HEK293T (cell line): ENCODE measurements at places on chromosomes 3 and 15.

DNA sequence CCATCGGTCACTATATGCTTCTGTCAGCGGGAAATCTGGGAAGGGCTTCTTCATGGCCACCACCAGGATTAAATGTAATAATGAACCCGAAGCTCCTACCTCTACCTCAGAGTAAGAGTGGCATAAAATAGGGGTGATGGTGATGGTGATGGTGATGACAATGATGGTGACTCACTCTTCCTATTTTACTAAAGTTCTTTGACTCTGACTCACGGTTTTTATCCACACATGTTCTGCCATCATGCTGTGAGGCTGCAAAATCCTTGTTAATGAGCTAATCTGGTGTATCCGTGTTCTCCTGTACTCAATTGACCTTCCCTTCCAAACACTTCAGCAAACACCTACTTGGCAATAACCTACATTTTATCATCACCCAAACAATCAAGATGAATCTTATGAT lies 18.3 kb upstream of the FOXP1 start:
- no peak for DNase-seq

- no peak for DNase-seq
These were observed 54.6 kb downstream of the SPRED1 start for GRCh38 chr15:38307251-38307650.

DNA sequence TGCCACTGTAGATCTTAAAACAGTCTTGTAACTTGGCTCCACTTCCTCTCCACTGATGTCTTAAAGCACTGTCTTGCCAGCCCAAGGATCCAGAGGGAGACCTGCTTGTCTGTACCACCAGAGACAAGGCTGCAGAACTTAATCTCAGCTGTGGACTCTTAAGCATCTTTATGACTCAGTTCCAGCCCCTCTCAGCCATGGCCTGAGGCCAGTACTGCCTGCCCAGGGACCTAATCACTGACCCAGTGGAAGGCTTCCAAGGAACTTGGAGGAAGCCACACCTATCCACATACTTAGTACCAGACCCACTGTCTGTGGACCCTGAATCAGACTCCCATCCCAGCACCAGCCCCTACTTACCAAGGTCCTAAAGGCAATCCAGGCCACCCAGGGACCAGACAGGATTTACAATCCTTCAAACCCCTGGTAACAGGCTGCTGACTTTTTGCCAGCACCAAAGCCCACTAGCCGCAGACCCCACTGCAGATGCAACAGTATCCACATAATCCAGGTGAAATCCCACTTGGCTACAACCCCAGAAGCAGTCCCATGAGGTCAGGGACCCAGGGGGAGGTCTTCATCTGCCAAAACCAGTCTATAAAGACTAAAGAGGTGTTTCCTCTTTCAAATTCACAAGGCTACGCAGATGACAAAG lies 41.9 kb upstream of the PRR20G start:
- no peak for DNase-seq

GRCh38 chr15:78906316-78906620 lies 33.6 kb downstream of the MORF4L1 start:
- no peak for DNase-seq

GRCh38 chr15:87522997-87523396 lies 733.5 kb downstream of the NTRK3 start:
- DNase-seq: no peak

DNA sequence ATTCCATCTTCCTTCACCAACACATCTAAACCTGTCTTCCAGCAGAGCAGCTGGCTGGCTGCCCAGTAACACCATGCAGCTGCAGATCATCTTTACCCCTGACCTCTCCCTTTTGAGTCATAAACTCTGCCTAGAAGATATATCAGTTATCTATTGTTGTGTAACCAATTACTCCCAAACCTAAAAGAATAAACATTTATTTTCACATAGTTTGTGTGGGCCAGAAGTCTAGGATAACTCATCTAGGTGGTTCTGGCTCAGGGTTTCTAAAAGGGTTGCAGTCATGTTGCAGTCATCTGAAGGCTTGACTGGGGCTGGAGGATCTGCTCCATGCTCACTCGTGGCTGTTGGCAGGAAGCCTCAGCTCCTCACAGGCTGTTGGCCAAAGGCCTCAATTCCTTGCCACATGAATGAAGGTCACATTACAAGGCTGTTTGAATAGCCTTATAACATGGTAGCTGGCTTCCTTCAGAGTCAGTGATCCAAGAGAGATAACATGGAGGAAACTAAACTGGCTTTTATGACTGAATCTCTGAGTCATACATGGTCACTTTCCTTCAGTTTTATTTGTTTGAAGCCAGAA lies 92.8 kb downstream of the GOLIM4 start:
- DNase-seq: no peak

DNA sequence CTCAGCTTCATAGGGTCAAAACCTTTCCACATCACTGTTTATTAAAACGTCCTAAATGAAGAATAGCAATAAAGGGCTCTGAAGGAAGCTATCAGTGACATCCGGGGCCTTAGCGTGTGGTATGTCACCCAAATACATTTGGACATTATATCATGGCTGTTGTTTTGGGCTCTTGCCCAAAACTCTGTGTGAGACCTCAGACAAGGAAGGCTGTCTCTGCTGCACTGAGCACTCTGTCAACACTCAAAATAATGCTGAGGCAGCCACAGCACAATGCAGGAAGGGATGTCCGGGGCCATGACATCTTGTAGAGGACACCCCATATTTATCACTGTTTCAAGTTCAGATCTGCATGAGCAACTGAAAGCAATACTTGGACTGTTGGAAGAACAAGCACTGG lies 293.8 kb upstream of the WNT5A start:
- DNase-seq: no peak

DNA sequence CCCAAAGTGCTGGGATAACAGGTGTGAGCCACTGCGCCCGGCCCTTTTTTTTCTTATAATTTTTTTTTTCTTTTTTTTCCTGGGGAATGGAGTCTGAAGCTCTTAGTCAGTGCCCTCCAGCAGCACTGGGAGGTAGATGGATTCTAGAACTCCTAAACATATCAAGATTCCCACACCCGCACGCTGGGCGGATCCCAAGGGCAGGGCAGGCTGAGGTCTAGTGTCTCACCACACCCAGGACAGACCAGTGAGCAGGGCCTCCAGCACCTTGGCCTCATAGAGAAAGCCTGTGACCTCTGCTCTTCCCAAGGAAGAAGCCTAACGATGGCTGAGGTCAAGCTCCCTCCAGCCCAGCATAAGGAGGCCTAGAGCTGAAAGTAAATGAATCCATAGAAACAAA lies 153.7 kb upstream of the MEF2A start:
- no peak for DNase-seq

DNA sequence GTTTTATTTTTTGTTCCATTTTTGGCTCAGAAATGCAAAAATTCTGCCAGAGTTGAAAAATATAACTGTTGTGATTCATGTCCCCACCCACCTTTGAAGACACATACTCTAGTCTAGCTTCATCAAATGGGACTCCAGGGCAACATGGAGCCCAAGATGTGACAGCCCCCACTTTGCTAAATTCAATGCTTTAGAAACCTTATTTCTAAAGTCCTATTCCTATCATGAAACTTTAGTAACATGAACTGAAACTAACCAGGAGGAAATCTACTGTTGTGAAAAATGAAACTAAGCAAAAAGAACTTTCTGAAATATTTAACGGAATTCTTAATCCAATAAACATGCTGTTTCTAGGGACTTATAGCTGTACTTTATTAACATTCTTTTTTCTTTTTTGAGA lies 20.3 kb downstream of the UBP1 start:
- DNase-seq: no peak

DNA sequence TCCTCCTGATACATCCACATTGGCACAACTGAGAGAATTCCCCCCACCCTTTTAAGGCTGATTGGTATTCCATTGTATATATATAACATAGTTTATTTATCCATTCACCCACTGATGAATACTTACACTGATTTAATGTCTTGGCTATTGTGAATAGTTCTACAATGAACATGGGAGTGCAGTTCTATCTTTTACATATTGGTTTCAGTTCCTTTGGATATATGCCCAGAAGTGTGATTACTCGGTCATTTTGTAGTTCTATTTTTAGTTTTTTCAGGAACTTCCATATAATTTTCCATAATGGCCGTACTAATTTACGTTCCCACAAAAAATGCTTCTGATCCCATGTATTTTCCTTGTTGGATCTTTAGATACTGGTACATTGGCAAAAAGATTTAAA lies 135.3 kb downstream of the FMN1 start:
- no peak for DNase-seq
